ENCODE measurements at places on chromosomes 6 and 20.

GRCh38 chr6:121920616-121921015 lies 478.8 kb upstream of the HSF2 start:
- DNase-seq: no peak

GRCh38 chr20:2604506-2604835 lies 48.0 kb upstream of the NOP56 start:
- DNase-seq: no peak

- DNase-seq: no peak
These were observed 3.2 kb downstream of the SLC4A11 start for GRCh38 chr20:3235666-3236324.

DNA sequence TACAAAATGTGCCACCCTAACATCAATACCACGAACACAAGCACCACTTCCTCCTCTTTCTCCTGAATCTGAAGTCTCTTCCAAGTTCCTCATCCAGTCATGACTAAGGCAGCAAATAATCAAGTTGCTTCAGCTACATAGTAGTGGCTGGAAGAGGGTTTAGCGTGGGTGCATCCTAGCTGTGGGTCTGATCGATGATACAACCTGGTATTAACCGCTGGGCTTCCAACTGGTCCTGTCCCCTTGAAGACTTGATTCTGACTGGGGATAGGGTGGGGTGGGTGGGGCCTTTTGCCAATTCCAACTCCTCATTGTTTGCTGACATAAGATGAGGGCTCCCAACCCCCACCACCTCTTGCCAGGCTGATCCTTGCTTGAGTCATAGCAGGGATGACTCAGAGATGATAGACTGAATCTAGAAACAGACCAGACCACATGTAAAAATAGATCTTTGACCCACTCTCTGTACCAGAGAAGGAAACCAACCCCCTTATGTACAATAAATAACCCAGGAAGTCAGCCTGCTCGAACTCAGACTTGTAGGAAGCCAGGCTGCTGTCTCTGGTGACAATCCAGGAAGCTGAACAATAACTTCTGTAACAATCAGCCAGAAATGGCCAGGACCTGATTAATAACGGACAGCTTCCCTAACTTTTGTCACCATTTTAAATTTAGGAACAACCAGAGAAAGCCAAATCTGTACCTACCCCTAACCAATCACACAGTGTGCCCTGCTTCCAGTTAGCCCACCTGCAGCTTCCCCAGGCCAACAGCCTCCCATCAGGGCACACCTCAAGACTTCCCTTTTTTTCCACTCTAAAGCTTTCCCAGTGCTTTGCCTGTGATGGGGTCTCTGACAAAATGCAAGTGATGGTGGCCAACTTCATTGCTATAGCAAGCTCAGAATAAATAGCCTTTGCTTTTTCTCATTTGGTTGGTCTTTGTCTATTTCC lies 68.9 kb upstream of the FAM184A start:
- peak; percentile 27 for DNase-seq

- DNase-seq: no peak
These were observed 234.8 kb upstream of the TENT5A start for GRCh38 chr6:81987293-81987692.

DNA sequence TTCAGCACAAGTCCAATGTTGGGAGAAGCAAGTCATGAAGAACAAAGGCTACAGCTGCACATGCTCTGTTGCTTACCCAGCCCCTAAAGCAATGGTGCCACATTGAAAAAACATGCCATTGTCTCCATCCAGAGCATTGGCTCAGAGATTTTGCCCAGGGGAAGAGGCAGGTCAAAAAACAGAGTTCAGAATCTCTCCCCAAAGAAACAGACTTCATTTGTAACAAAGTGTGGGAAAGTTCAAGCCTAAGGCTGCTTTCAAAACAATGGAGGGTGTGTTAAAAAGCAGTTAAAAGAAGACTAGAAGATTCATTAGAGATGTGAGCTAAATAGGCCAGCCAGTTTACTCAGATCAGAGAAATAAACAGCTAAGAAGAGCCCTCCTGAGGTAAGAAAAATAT lies 63.6 kb downstream of the DZANK1 start:
- no peak for DNase-seq

DNA sequence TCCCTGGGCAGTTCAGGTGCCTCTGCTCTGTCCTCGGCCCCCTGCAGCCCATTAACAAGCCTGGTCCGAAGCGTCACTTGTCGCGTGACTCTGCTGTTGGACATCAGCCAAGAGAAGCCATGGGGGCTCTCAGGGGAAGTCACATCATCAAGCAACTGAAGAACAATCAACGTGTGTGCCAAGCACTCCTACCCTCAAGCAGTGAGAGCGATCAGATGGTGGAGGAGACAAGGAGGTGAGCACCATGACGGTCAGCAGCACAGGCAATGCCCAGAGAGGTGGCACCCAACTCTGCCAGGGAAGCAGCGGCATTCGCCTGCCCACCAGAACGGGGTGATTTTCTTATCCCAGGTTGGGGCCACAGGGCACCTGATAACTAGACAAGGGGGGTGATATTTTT lies 132.7 kb downstream of the AGPAT4 start:
- DNase-seq: no peak

DNA sequence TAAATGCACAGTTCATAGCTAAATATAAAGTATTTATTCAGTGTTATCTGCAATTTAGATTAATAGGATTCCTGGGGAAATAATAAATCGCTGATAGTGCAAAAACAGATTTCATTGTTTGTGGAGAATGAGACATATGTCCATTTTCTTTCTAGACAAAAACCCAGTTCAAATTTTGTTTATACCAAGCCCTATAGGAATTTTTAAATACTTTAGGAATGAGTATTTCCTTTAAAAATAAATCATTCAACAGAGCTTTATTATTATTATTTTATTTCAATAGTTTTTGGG lies 86.5 kb downstream of the METTL24 start:
- DNase-seq: no peak

- no peak for DNase-seq
These were observed 63.7 kb downstream of the GPX5 start for GRCh38 chr6:28589234-28589956.

GRCh38 chr6:148288541-148288940 lies 54.1 kb upstream of the SASH1 start:
- no peak for DNase-seq

- no peak for DNase-seq
These were observed 4.1 kb upstream of the PREX1 start for GRCh38 chr20:48831718-48832404.

- peak; percentile 75 for DNase-seq
These were observed 13.3 kb downstream of the ELOVL5 start for GRCh38 chr6:53335224-53335994.

DNA sequence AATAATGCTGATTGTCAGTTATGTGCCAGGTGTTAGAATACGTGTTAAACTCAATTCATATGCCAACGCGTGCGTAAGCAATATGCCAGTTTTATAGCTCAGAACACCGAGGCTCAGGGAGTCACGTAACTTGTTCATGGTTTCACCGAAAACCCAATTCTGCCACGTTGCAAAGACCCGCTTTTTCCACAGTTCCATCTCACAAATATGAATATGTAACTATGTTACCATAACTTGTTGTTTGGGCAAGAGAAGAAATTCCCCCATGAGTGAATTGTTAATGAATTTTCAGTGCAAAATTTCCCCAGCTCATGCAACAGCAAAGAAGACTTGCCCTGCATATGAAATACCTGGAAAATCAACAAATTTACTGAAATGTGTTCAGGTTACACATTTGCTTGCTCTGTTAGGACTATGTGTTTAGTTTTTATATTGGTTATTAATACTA lies 30.1 kb downstream of the SF3B5 start:
- no peak for DNase-seq

- no peak for DNase-seq
These were observed 12.5 kb downstream of the SIRT5 start for GRCh38 chr6:13586603-13587542.

GRCh38 chr6:109515781-109516409 lies 32.9 kb upstream of the ZBTB24 start:
- peak; percentile 11 for DNase-seq

GRCh38 chr6:127201321-127201720 lies 65.3 kb upstream of the RNF146 start:
- no peak for DNase-seq

DNA sequence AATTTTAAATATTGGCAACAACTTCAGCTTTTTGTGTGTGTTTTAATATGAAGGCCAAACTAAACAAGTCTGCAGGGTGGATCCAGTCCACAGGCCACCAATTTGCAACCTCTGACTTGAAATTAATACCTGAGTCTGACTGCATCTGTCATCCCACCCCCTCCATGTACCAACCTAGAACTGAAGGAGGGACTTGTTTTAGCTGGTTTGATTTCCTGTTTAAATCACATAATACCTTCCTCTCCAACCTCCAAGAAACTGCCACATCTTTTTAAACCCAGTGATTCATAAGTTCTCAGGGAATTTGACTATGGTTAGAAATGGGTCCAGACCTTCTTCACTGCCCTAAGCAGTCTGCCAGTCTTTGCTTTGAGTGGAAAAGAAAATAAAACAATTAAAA lies 21.6 kb downstream of the RNF8 start:
- DNase-seq: no peak

DNA sequence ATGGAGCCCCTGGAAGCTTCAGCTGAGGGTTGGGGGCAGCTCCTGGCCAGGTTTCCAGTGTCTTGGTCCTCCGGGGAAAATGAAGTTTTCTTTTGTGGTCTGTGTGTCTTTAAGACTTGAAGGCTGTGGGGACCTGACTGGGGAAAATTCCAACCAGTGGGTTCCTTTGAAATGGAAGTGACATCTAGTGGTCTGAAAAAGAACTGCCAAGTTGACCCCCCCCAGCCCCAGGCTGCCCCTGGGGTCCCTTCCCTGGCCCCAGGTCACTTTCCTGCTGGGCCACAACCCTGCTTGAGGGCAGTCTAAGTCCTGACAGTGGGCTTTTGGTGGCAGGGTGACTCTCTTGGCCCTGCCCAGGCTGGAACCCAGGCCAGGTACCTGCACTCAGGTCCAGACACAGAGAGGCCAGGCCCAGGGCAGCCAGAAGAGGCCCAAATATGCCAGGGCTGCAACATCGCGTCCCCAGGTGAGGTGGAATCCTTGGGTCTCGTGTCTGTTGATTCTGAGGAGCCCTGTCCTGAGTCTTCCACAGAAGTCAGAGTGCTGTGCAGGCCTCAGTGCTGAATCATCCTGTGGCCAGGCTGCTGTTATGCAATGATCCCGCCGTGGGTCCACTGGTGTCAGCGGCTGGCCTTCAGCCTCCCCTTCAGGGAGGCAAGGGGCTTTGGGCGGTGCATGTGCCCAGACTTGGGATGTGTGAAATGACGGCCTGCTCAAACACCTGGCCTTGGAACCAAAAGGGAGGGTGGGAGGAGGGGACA lies 68.4 kb downstream of the VEGFA start:
- DNase-seq: no peak

- DNase-seq: no peak
These were observed 165.8 kb upstream of the EEF1E1 start for GRCh38 chr6:8268156-8268555.

- no peak for DNase-seq
These were observed 687.7 kb upstream of the MARCKS start for GRCh38 chr6:113169484-113169883.

DNA sequence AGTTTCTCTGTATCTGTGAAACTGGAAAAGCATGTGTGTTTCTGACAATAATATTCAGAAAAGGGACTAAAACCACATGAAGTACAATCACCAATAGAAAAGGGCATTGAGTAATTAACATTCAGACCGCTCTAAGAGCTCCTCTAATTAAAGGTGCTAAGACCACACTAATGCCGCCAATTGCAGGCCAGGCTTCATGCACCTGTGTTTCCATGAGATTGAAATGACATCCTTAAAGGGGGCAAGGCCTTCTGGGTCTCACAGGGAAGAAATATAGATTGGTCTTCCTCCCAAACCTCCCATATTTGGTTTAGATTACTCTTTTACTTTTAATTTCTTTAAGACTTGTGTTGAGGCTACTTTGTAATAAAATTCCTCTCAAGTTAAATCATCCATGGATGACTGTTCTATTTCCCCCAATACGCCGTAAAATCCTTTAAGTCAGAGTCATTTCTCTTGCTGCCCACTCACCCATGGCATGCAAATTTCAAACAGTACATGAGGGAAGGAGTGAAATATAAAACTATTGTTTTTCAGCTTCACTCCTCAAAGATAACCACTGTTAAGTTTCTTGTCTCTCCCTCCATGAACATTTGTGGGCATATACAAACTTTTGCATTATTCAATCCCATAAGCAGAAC lies 110.6 kb downstream of the UBE3D start:
- no peak for DNase-seq

DNA sequence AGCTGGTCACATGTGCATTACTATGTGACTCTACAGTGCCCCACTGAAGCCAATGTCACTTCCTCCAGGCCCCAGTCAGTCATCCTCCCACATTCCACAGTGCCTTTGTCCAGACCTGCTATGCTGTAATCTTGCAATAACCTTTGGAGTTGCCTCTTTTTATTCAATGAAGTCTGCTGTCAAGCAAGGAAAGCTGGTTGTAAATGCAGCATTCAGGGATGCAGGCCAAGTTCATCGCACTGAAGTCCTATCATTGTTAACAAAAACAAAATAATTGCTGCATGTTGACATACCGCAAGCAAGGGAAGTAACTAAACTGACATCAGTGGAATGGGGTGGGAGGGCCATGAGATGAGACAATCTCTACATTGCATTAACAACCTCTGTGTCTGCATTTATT lies 131.2 kb upstream of the CDYL start:
- no peak for DNase-seq

- DNase-seq: no peak
These were observed 17.3 kb upstream of the ZNF334 start for GRCh38 chr20:46530640-46531039.

- DNase-seq: no peak
These were observed 28.4 kb upstream of the SLC35A1 start for GRCh38 chr6:87444362-87444761.

GRCh38 chr6:26123947-26124780 lies 36.9 kb downstream of the HFE start:
- peak; percentile 94 for DNase-seq

DNA sequence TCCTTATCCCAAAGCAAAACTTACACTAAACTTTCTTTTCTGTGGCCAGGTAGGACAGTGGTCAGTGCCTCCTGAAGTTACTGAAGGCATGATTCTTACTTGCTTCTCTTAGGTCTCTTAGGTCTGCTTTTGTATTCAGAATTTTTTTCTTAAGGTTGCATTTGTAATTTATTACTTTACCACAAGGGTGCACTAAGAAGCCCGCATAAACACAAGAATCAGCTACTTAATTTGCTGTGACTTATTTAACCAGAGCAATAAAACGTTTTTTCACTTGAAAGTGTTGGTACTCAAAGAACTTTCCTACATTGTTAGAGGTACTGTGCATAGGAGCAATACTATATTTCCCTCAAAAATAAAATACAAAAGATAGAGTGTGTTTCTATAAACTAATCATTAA lies 75.4 kb upstream of the LAMA2 start:
- DNase-seq: peak; percentile 12

- no peak for DNase-seq
These were observed 22.5 kb downstream of the SLC52A3 start for GRCh38 chr20:745683-746301.

DNA sequence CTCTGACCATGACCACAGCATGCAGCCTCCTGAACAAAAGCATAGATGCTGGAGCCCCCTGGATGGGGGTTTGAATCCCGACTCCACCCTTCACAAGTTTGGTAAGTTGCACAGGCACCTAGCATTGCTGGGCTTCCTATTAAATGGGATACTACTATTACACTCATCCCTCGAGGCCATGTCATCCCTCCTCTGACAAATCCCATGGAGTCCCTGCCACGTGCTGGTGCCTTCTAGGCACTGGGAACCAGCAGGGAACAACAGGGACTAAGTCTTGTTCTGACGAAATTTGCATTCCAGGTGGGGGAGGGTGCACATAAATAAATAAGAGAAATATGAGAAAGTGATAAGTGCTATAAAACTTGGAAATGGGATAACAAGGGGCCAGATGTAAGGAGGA lies 15.3 kb upstream of the SIRPA start:
- DNase-seq: no peak

GRCh38 chr20:46559001-46559400 lies 8.5 kb upstream of the OCSTAMP start:
- DNase-seq: no peak

Data from immature natural killer cell (primary cell).